ENCODE measurements at places on chromosomes 2 and 18.

- DNase-seq: no peak
These were observed 253.1 kb downstream of the TCF4 start for GRCh38 chr18:55334875-55335274.

DNA sequence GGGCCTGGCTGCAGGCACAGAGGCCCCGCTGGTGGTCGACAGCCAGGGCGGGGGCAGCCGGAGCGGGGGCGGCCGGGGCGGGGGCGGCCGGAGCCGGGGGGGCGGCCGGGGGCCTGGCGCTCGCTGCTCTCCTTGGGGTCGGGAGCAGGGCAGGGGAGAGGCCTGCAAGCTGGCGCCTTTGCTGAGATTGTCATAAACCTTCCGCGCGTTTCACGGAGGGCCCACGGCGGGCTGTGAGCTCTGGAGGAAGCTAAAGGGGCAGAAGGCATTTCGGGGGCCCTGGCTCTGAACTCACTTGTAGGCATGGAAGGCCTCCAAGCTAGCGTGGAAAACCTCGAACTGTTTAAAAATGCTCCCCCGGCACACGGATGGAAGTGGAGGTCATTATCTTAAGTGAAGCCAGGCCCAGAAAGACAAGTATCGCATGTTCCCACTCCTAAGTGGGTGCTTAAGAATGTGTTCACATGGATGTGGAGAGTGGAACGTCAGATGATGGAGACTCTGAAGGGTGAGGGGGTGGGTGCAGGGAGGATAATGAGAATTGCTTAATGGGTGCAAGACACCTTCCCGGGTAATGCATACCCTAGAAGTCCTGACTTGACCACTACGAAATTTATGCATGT, 629 bp downstream of the PRELID3A start:
- DNase-seq: no peak

DNA sequence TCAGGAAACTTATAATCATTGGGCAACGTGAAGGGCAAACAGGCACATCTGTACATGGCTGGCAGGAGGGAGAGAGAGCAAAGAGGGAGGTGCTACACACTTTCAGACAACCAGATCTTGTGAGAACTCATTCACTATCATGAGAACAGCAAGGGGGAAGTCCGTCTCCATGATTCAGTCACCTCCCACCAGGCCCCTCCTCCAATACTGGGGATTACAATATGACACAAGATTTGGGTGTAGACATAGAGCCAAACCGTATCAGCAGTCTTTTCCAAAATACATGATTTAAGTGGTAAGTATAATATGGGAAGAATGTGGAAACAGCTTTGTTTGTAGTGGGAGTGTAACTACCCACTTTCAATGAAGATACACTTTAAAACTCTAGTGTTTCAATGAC, 65.0 kb downstream of the EPB41L5 start:
- no peak for DNase-seq

DNA sequence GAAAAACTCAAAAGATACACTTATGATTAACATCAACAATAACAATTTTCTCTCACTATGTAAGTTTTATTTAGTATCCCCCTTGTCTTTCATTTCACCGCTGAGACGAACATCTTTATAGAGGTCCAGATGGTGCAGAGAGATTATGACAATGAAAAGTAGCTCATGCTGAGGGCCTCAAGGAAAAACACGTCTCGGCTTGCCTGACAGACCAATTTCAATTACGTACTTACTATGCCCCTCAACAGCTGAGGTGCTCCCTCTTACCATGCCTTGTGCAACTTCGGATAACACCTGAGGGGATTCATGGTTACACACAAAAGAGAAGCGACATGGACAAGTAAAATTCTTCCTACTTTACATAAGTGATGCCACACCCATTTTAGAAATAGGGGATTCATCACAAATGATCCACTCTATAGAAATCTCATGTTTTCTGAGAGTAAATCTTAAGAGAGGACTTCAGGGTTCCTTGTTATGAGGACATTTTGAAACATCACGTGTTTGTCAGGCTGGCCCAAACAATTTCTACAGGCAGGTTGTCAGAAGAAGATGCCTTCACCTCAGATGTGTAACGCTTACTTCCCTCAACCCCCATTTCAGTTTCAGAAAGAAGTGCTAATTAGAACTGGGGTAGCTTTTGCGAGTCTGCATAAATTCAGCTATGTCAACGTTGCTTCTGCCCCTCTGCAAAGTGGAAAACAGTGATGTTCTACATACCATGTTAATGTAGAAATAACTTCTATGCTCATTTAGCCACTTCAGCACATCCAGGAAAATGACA, 191.4 kb downstream of the NRXN1 start:
- DNase-seq: no peak

DNA sequence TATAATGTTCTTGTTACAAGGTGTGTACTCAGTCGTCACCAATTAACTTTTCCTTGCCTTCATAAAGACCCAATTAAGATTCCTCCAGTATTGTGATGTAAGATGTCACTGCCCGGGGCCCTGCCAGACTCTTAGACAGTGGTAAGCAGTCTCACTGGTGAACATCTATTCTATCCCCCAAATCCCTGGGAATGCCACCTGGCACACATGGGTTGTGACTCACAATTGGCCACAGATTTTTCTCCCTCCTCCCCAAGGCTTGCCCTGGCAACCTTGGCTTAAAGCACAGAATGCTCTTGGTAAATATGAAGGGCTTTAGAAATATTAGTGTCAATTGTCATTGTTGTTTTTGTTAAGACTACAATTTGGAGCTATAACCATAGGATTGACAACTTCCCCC, 287.9 kb downstream of the ETAA1 start:
- no peak for DNase-seq
